HuH-7 (cell line): ENCODE measurements at places on chromosomes 7 and 10.

- no peak for DNase-seq
Observed at GRCh38 chr7:83791737-83792136, 142.8 kb upstream of the SEMA3E start.

GRCh38 chr10:127524908-127525665, 24.0 kb upstream of the NPS start:
- no peak for DNase-seq

- DNase-seq: no peak
Observed at GRCh38 chr7:140200061-140200989, 23.5 kb upstream of the KDM7A start.

DNA sequence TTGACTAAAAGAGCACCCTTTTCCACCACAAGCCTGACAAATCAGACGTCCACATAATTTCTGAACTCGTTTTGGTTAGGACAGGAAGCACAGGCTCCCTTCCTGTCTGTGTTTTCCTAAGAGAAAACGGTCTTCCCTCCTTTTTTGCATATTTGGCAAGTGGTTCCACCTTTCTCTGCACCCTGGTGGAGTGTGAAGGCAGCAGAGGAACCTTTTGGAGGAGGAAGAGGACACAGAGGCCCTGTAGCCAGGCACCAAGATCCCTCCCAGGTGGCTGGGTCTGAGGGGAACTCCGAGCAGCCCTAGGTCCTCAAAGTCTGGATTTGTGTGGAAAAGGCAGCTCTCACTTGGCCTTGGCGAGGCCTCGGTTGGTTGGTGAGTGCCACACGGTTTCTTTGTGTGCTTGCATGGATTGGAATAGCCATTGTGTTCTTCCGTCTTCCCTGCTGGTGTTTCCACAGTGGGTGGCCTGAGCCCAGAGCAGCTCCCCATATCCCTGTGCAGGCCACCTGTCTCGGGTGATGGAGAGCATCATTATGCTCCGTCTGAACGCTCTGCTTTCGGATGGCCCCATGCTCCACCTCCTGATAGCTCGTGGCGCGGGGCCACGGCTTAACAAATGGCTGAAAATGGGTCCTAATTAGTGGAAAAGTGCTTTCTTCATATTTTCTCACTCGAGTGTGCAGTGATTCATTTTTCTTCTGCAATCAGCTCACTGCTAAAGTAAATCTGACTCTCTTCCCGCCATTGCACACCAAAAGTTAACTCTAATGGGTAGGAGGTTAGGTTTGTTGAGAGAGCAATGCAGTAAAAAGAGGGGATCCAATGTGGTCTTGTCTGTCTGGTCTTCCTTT, 4.2 kb downstream of the IKZF1 start:
- DNase-seq: no peak

DNA sequence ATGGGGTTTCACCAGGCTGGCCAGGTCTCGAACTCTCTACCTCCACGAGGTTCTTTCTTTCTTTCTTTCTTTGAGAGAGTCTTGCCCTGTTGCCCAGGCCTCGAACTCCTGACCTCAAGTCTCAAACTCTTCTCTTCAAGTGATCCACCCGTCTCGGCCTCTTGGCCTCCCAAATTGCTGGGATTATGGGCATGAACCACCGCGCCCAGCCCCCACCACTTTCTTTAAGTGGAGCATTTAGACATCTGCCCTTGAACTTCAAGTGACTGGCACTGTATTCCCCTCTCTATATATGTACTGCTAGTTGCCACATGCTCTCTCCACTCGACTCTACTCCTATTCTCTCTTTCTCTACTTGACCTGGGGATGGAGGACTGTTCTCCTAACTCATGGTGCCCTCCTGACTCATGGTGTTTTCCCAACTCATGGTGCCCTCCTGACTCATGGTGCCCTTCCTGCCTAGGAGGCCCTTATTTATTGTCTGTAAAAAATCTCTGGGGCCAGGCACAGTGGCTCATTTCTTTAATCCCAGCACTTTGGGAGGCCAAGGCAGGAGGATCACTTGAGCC, 19.3 kb upstream of the ACHE start:
- no peak for DNase-seq

GRCh38 chr10:110101464-110102144, 93.8 kb downstream of the ADD3 start:
- no peak for DNase-seq

GRCh38 chr7:137287651-137288258, 55.8 kb downstream of the PTN start:
- no peak for DNase-seq

DNA sequence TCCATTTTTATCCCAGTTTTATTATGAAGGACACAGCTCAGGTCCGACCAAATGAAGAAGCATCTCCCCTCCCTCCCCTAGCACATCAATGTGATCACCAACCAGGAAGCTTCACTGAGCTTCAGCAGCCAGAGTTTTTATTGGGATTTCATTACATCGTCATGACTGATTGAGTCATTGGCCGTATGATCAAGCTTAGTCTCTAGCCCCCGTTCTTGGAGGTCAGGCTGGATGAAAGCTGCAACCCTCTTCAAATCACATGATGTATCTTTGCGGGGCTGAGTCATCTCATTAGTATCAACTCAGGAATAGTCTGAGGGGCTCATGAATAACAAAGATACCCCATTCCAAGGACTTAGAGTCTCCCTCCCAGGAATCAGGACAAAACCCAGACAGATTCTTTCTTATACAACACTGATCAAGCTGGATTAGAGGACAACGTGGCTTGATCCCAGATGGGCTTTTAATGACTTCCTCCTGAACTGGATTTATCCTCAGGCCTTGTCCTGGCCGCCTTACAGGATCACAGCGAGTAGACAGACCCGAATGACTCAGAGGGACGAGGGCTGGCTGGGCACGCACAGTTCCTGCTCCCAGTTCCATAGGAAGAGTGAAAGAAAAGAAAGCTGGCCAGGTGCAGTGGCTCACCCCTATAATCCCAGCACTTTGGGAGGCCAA, 14.5 kb downstream of the LIMK1 start:
- DNase-seq: no peak
